Smooth muscle cell of bladder (primary cell): ENCODE measurements at places on chromosomes 2 and 18. TPM values are rescaled to one million over a fixed set of nuclear protein-coding genes. Genes with fewer than 3 reads are reported as not detected.

The CMPK2 gene
- total RNA-seq, result 0.37 and 0.43 TPM in 2 replicates

The MAL gene
- not detected in 2 replicates for total RNA-seq

The ZNF519 gene
- 1.7 and 2.1 TPM in 2 replicates for total RNA-seq

The GYPC gene
- total RNA-seq, result 125 and 132 TPM in 2 replicates

The DPP4 gene
- total RNA-seq, result 235 and 251 TPM in 2 replicates
